ENCODE measurements at places on chromosomes 11 and 22. TPM values are rescaled to one million over a fixed set of nuclear protein-coding genes. Genes with fewer than 3 reads are reported as not detected.

Gene KAT5
- 47.3 TPM for total RNA-seq

Gene APOA4
- total RNA-seq, result not detected

DNA sequence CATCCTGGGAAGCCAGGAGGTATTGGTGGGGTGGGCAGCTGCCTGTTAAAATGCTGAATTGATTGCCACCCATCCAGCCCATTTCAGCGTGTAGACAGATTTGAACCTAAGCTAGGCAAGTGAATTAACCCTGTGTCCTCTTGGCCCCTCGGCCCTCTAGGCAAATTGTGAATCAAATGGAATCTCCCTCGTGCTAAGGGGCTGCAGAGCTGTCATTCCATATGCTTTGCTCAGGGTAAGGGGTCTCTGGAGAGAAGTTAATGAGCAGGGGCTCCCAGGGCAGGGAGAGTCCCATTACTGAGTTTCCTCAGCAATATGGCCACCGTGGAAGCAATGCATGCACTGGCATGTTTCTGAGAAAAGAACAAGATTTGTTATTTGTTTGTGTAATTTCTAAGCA is 117.7 kb upstream of the RCN1 start:
- ATAC-seq, result no peak

- ATAC-seq, result peak; percentile 57
These were observed 648 bp downstream of the FOSL1 start for GRCh38 chr11:65899356-65900124.

DNA sequence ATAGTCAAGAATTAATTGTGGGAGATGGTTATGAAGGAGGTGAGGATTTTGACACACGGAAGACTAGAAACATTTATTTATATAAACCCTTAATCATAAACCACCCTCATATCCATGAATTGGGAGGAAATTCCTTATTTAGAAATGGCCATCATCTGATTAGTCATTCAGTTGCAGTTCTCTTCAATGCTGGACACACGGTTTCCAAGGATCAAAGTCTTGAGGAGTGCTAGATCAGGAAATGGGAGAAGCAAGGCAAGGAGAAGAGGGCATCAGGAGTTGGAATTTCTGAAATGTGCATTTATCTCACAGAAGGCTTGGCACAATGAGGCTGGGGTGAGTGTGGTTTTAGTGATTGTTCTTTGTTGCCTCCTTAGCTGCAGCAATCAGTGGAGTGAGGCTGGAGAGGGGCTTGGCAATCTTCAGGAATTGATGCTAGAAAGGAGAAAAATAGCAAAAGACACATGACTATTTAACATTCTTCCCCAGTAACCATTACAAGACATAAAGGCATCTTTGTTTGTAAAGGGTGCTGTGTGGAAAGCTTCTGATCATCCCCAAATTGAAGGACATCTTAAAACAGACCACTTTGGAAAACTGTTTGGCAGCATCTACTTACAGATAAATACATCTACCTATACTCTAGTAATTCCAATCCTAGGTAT is 21.6 kb upstream of the GDPD4 start:
- no peak for ATAC-seq

All from esophagus mucosa (tissue), 1 donor.